ENCODE measurements at places on chromosomes 1 and 21.

GRCh38 chr1:197808880-197809279, 33.6 kb upstream of the DENND1B start:
- no peak for DNase-seq

DNA sequence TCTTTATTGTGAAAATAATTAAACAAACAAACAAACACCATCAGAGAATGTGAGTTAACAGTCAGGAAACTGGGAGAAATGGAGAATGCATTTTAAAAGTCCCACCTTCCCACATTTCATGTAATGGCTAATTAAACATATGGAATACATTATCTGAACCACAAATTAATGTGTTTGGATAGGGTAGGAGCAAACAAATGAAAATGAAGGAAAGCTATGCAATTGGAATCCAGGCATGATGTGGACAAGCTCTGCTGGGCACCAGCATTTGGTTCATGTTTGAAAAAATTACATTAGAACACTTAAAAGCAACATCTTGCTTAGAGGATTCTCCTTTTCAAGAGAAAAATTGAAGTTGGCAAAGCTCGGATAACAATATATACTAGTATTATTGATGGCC, 628.1 kb downstream of the LMO4 start:
- no peak for DNase-seq

DNA sequence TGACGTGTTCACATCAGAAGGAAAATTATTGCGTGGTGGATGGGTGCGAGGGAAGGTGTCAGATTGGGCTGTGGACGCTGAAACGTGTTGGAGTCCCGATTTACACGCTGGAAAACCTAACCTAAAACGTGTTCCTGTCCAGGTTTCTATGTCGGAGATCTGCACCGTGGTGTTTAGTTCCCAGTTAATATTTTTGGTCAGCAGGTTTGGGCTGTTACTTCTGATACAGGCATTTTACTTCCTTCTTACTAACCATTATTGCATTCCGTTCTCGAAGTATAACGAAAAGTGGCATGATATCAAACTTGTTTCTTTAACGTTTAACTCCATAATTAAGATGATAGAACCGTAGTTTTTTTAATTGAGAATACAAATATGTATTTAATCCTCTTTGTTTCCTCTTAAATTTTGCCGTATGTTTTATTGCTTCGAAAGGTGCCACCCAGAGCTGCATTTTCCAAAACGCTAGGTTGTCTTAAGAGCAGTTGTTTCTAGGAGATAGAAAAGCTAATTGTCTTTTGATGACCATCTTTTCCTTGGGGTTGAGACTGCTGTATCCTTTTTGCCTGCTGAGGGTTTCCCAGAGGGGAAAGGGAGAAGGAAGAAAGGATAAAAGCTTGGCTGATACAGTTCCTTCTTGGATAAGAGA, 1.3 kb downstream of the ADARB1 start:
- no peak for DNase-seq

DNA sequence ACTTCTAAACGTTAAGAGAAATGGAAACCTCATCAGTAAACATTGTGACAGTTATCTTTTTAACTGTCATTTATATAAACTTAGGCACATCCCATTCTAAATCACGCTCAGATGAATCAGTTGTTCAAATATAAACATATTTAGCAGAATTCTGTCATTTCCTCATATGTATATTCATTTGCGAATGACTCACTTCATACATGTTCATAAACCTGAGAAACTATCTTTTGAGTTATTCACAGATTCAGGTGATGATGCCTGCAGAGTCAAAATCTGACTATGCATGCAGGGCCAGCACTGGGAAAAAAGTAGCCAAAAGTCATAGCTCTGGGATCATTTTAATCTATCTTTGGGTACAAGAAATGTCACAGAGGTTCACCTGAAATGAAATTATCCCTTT, 153.8 kb upstream of the PKN2 start:
- no peak for DNase-seq

GRCh38 chr1:234484991-234485739, 6.2 kb upstream of the TARBP1 start:
- DNase-seq: no peak
